ENCODE measurements at places on chromosomes 7 and 10.

DNA sequence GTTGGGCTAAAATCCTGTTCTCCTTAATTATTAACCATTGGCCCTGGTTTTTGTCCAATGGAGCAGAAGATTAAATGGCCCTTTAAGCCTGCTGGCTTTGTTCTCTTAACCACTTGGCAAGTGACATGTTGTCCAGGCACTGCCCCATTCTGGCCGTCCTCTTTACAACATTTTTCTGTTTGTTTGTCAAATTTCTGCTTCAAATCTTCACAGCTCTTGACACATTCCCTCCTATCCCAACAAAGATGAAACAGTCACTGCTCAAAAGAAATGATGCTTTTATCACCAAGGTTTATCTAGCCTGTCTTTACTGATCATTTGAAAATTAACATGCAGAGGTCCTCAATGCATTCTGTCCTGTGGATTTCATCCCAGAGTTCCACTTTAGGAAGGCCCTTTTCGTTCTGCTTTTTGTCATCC is 700.4 kb downstream of the KCNMA1 start:
- DNase-seq, result no peak

GRCh38 chr10:44153918-44154670 is 230.8 kb downstream of the CXCL12 start:
- no peak for DNase-seq

DNA sequence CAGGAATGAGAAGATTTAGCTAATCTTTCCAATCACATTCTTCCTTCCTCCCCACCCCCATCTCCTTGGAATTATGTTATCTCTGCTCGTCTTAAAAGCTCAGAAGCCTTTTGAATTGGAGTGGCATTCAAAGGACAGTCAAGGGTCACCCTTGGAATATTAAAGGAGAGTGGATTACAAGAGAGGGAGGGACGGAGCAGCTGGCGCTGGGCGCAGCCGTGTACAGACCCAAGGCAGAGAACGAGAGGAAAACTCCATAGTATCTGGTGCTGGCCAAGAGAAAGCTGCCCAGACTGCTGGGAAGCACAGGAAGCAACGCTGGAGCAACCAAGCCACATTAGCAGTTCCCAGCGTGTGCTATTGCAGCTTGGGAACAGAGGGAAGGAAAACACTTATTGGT is 95.7 kb downstream of the POU6F2 start:
- no peak for DNase-seq

DNA sequence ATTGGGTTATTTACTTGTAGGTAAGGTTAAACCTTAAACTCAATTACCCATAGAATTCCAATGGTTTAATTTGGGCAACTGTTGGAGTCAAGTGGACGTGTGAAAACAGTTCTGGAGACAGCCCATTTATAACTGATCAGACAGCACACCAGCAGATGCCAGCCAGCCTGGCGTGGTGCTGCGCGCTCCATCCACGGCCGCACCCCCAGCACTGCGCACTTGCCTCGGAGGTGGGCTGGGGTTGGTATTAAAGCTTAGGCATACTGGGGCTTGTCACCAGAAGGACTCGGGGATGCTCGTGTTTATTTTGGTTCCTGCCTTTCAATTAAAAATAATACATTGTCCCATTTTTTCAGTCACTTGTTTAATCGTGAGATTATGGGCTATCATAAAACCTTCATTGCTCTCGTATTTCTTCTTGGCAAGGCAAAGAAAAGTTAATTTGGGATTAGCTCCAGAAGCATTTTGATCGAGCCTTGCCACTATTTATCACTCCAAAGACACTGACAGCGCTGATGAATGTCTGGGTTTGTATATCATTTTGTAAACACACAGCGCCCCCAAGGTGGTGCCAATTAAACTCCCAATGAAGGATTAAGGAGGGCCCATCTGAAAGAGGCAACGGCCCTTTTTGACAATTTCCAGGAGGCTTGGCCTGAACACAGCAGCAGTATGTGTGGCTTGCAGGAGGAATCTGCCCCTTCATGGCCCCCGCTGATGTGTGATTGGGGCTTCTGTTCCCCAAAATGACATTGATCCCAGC is 204.5 kb upstream of the CXCL12 start:
- DNase-seq, result no peak

- DNase-seq, result no peak
Measured at GRCh38 chr10:132733926-132734325, 52.0 kb downstream of the NKX6-2 start.

- DNase-seq, result no peak
Measured at GRCh38 chr7:27171325-27171636, 2.8 kb downstream of the HOXA10 start.

GRCh38 chr10:5600908-5601307 is 65.5 kb downstream of the ASB13 start:
- DNase-seq, result no peak

DNA sequence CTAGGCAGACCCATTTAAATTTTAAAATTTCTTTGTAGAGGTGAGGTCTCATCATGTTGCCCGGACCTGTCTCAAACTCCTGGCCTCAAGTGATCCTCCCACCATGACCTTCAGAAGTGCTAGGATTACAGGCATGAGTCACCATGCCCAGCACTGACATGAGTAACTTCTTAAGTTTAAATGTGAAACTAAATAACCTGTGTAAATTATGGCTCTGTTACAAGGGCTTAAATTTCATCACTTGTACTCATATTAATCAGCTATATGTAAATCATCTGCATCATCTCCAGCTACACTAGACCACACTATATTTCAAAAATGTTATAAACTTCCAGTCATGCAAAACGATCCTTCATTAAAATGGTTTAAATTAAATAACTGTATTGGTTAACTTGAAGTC is 56.1 kb downstream of the ATAD1 start:
- no peak for DNase-seq

DNA sequence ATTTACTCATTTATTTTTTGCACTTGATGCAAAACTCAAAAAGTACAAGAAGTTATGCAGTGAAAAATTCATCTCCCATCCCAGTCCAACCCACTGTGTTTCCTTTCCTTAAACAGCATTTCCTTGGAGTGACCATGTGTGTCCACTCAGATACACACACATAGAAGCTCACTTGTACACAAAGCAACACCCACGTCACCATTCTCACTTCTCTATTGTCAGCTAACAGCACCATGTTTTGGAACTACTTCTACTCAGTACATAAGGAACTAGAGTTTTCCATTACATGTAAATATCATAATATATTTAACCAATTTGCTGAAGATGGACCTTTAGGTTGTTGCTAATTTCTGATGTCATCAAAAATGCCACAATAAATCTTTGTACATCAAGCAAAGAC is 167.6 kb downstream of the GRID1 start:
- DNase-seq, result no peak

GRCh38 chr7:42046483-42046882 is 190.5 kb downstream of the GLI3 start:
- DNase-seq, result no peak

- DNase-seq, result no peak
Measured at GRCh38 chr10:97774811-97775294, 3.1 kb upstream of the SFRP5 start.

Data from heart right ventricle (tissue), 16 donors.